ENCODE measurements at places on chromosomes 16 and 17.

DNA sequence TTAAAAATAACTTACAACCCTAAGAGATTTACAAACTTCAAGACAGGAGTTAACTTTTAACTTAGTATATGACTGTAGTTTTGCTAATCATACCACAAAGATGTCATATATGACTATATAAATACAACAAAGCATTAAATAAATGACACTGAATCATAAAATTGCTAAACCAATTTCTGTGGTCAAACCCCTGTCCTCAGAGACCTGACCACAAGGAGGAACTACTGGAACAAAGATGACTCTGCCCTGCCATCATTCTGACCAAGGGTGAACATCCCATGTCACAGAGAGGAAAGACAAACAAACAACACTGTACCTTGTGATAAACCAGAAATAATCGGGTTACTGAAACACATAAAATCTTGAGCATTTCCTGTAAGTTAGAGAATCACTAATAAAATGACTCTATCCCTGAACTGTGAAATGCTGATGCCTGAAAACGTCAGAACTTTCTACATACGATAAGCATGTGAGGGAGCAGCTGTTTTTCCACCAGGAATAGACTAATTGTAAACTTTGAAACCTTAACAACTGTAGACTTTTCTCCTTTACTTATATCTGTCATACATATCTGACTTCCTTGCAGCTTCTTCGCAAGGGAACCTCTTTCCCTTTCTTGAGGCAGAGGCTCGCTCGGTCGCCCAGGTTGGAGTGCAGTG is 47.9 kb downstream of the WDR59 start:
- DNase-seq, result no peak

DNA sequence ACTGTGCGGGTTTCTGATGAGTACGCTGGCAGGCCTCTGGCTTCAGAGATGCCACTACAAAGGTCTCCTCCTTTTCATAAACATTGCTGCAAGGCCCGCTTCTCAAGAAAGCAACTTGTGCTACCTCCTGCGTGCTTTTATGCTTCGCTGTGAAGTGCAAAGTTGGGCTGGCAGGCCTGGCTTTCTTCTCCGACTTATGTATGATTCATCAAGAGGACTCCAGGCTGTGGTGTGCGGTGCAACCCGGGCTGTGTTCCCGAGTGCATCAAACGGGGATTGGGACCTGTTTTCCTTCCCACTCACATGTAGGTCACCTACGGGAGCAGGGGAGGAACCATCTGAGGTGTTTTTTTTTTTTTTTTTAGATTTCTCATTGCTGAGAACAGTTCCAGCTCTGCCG is 534.1 kb downstream of the WWOX start:
- DNase-seq, result no peak

DNA sequence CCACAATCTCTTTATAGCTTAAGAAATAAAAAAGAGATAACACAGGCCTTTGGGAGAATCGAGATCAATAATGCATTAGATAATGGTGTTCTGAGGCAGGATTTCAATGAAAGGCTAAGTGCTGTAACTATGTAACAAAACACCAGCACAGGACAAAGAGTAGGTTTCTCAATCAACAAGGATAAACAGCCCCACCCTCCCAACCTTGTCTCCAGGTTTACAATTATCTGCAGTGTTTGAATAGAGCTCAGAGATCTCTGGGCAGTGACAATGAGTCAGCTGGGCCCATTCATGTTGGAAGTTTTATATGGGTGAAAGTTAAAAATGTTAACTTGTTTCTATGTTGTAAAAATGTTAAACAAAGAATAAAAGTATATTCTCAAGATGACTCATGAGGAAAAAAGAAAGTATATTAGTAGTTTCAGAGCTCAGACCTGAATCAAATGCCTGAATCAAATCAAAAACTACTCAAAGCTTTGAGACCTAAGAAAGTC is 17.0 kb upstream of the KRT20 start:
- DNase-seq, result no peak

DNA sequence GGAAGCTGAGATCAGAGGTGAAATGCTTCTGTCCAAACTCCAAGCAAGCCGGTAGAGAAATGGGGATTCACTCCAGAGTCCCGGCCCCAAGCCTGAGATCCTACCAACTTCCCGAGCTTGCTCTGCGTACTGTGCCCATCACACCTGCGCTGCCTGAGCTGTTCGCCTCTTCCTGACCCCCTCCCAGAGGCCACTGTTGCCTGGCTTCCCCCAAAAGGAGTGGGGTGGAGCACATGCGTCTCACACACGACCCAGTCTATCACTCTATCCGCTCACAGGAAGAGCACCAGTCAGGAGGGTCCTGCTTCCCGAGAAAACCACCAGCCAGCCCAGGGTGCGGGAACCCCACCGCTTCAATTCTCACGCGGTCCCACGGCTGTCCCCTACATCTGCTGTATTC is 13.5 kb upstream of the C16orf95 start:
- no peak for DNase-seq

DNA sequence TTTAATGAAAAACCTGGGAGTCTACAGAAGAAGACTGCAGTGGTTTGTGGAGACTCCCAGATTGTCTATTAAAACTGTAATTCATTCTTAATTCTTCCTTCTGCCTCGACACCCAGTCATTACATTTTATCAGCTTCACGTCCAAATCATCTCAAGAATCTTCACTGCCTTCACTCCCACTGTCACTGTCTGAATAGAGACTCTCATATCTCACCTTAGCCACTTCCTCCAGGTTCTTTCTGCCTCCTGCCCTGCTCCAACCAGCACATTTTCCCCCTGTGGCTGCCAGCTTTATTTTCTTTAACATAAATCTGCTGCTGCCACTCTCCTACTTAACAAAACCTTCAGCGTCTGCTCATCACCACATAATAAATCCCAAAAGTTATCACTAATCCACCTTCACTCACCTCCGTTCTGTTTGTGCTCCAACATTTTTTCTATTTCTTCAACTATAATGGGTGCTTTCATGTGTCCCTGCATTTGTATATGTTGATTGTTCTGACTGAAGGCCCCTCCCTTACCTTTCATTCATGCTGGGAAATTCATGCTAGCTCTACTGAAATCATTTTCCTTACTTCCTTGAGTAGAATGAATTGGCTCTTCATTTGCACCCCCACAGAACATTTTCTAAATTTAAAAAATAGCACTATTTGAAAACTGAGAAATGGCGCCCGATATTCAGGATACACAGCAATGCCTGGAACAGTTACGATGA is 38.9 kb downstream of the KCNJ2 start:
- DNase-seq, result no peak

- DNase-seq, result no peak
These were observed 263.5 kb downstream of the SNX29 start for GRCh38 chr16:12240036-12240435.

- DNase-seq, result no peak
These were observed 35.7 kb upstream of the MEAK7 start for GRCh38 chr16:84540194-84540593.

- peak; percentile 75 for DNase-seq
These were observed 24.3 kb downstream of the POLR3E start for GRCh38 chr16:22321340-22322001.

DNA sequence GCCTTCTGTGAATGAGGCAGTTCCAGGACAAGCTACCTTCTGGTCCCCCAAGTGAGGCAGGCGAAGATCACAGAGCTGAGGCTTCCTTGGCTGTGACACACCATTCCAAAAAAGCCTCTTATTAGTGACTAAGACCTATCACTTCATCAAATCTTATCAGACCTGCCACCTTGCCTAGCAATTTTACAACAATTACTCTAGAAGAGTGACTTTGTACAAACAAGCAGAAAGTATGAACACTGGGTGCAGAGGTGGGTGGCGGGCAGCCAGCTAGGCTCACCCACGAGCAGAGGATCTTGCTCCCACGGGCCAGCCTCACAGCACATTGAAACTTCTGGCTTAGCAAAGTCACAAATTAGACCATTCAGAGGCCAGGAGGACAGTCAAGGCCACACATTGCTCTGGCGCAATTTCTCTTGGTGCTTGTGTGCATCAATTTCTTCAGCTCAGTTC is 2.2 kb upstream of the ICAM2 start:
- DNase-seq, result peak; percentile 32

- no peak for DNase-seq
These were observed 30.6 kb downstream of the CACNA1G start for GRCh38 chr17:50590946-50591737.

DNA sequence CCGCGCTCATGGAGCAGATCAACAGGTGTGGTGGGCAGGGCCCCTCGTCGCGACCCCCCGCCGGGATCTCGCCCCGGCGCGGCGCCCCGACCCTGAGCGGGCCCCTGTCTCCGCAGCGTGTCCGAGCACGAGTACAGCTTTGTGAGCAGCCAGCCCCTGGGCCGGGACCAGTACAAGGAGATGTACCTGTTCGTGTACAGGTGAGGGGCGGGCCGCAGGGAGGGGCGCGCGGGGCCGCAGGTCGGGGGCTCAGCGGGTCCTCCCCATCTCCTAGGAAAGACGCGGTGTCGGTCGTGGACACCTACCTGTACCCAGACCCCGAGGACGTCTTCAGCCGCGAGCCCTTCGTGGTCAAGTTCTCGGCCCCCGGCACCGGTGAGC is 848 bp downstream of the DNASE1L2 start:
- DNase-seq, result no peak

DNA sequence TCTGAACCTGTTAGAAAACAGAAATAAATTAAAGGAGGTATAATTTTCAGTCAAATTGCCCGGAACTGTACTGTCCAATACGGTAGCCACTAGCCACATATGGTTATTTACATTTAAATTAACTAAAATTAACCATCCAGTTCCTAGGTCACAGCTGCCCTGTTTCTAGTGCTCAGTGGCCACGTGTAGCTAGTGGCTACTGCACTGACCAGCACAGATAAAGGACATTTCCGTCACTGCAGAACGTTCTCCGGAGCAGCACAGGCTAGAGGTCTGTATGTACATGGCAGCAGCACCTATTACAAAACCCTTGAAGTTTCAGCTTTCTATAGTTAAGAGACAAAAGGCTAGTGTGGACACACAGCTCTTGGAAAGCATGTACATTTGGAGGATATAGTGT is 33.7 kb downstream of the CPSF4L start:
- no peak for DNase-seq

DNA sequence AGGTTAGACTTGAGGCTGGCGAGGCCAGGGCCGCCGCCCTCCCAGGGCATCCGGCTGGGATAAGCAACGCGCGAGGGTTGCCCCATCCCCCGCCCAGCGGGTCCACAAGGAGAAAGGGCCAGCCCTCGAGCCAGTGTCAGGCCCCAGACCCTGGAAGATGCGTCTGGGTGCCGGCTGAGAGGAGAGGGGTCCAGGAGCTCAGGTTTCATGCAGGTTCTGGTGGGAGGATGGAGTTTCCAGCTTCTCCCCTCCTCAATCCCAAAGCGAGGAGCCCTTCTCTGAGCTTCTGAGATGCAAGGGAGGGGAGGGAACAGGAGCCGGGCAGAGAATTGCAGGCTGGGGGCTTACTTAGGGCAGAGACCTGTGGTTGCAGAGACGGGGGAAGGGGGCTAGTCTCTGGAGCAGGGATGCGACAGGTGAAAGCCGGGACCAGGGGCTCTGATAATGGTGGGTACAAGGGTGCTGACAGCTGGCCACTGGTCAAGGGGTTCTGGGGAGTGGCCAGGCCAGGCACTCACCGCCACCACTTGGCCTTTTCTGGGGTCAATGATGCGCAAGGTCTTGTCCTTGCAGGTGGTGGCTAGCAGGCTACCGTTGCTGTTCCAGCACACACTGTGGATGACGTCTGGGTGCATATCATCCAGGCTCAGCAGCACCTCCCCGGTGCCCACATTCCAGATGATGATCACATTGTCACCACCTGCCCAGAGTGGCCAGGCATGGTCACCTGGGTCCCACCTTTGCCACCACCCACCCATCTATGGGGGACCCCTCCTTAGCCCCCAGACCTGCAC is 4.2 kb downstream of the CORO6 start:
- DNase-seq, result no peak

All from type B pancreatic cell (in vitro differentiated cells).